Muscle of arm (tissue), 14 donors: ENCODE measurements at places on chromosomes 2 and 18.
A peak's percentile ranks its signal among the peaks of the same experiment; 100 is the strongest.

GRCh38 chr2:34831096-34831495 is 1232.0 kb upstream of the FAM98A start:
- DNase-seq = no peak

DNA sequence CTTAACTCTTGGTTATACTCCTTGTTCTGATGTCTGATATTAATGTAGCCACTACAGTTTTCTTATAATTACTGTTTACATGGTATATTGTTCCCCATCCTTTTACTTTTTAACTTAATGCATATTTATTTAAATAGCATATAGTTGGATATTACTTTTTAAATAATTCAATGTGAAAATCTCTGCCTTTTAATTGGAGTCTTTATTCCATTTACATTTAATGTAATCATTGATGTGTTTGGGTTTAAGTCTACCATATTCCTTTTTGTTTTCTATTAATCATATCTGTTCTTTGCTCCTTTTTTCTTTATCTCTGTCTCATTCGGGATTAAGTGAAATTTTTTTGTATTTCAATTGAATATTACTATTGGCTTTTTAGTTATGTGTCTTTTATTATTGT is 109.1 kb downstream of the MTX2 start:
- DNase-seq = no peak

DNA sequence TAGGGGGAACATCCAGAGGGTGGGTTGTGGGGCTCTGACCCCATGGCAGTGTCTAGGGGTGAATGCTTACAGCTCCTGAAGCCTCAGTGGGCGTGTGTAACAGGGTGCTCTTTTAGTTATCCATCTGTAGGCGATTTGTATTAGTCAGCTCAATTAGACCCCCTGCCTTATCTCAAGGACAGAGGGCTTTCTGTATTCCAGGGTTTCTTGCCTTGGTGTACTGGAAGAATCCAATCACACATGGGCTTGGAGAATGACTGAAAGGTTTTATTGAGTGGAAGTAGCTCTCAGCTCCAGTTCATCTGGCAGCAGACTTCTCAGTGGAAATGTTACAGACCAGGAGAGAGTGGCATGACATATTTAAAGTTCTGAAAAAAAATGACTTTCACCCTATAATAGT is 334.0 kb upstream of the GCFC2 start:
- no peak for DNase-seq

DNA sequence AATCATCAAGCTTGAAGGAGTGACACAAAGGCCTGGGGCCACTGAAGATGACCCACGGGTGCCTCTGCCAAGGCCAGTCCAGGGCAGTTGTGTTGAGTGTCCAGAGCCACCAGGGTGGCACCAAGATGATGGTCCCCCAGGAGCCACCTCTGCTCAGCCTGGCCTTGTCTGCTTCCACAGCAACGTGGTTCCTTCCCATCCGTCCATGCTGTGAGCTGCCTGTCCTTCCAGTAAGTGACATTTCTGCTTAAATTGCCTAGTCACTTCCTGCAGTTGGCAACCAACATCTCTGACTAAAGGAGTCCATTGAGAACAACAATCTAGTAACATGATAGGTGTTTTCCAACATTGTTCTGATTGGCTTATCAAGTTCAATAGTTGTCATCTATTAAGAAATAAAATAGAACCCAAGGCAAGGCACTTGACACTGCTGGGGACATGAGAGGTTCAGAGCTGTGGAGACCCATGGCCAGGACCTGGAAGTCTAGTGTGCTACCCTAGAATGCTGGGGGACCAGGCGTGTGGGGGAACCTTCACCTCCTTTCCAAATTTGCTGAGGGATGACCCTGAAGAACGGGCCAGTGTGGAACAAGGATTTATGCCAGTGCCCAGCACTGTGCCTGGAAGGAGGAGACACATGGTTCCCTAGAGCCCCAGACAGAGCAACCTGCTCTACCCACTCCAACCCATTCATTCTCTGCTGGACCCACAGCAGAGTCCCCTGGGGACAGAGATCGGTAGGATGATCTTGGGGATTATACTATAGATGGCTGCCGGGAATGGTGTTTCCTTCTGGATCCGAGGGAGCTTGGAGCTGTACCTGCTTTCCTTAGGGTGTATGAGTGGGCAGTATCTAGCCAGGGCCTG is 98.9 kb upstream of the EPC2 start:
- DNase-seq = no peak

DNA sequence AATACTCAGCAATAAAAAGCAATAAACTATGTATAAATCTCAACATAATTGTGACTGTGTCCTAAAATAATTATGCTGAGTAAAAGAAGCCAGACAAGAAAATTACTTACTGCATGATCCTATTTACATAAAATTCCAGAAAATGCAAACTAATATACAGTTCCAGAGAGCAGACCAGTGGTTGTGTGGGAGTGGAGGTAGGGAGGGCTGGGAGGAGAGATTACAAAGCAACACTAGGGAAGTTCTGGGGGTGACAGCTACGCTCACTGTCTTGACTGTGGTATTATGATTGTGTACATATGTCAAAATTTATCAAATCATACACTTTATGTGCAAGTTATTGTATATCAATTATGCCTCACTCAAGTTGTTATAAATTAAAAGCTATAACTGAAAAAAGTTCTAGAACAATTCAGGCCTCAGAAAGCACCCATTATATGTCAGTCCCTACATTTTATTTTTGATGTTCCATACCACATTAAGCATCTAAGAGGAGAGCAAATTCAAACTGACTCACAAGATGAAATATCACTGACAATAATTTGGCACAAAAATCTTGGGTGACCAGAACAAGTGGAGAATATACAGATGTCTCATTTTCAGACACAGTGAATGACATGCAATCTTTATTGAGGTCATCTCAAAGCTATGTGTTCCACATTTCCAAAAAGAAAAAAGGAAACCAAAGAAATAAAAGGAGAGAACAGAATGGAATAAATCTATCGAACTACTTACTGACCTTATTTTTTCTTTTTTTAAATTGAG is 85.1 kb downstream of the ANTXR1 start:
- no peak for DNase-seq

GRCh38 chr18:9392726-9393125 is 58.2 kb downstream of the TWSG1 start:
- no peak for DNase-seq

DNA sequence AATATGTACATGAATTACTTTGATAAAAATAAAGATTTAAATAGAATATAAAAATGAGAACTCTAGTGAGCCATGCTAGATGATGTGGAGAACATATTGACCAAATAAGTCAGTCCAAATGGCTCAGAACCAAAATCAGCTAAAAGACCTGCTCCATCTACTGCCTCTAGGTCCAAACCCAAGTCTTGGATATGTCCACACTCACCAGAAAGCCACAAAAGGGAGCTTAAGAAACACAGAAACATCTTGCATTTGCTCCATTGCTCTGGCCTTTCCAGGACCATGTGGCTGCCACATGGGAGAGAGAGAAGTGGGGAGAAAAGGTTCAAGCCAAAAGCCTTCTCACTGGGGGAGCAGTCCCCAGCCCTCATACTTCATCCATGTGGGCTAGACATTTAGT is 272.5 kb downstream of the DYSF start:
- DNase-seq = no peak

GRCh38 chr2:118190474-118190873 is 102.2 kb downstream of the INSIG2 start:
- no peak for DNase-seq

DNA sequence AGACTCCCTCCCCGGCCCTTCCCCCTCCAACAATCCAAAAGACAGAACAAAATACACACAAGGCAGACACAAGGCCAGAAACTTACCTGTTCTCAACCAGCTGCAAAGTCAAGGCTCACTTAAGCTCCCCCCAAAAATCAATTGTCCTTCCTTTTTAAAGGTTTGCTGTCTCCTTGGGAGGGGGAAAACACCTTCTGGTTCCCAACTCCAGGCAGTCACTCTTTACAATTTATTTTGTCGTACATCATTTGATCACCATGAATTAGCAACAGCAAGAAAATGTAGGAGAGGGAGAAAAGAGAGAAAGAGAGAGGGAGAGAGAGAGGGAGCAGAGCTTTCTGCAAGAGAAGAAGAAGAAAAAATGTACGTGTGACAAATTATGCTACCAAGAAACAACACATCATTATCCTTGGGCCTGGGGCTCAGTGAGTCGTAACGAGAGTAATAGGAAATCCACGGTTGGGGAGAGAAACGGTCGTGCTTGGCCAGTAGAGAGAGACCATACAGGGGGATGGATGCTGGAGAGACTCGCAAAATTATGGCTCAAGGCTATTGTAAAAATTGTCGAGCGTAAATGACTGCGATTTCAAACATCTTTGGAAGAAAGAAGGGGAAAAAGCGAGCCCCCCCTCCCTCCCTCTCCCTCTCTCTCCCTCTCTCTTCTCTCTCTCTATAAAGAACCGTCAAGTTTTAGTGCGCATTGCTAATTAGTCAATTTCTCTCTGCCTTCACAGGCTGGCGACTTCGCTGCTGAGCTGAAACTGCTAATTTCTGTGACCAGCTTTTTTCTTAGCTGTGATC is at the start of gene KLHL14:
TSS of gene KLHL14 (minus strand) at position 443 of the 801 bp plus-strand sequence. CDS start 2,432 bp downstream, outside the sequence.
- no peak for DNase-seq

GRCh38 chr2:60453301-60453700 is 100.2 kb downstream of the BCL11A start:
- DNase-seq = no peak

- DNase-seq = no peak
These were observed 383.2 kb downstream of the SOCS6 start for GRCh38 chr18:70671889-70672565.

- DNase-seq = no peak
These were observed 8.9 kb downstream of the RNF149 start for GRCh38 chr2:101299604-101300003.

GRCh38 chr2:182522405-182522896 is 95.6 kb upstream of the PDE1A start:
- DNase-seq = peak; percentile 10

GRCh38 chr2:232523682-232524597 is 2.0 kb upstream of the CHRND start:
- DNase-seq = no peak

DNA sequence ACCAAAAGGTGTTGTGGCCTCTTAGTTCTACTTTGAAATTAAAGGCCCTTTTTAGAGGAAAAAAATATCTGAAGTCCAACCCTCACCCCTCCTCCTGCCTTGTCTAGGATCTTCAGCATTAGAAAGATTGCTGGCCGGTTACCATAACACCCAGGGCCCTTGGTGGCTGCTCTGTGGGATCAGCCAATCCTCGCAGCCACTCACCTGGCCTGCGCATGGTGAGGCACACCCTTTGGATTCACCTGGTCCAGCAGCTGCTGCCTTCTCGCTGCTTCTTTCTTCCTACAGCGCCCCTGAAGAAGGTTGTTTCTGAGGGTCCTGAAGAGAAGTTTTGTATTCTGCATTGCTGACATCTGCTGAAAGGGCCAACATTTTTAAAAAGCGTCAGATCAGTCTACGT is 25.2 kb downstream of the DYTN start:
- no peak for DNase-seq

DNA sequence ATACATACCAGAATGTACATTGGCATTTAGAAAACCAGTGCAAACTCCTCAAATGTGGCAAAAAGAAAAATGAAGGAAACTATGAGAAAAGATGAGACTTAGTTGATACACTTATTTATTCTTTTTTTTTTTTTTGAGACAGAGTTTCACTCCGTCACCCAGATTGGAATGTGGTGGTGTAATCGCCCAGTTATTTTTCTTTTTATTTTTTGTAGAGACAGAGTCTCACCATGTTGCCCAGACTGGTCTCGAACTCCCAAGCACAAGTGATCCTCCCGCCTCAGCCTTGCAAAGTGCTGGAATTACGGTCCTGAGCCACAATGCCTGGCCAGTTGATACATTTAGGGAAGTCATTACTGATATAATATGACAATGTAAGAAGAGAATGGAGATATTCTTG is 274.2 kb upstream of the LRATD1 start:
- no peak for DNase-seq

GRCh38 chr2:171670655-171671054 is 16.6 kb upstream of the DYNC1I2 start:
- peak; percentile 4 for DNase-seq

- no peak for DNase-seq
These were observed 392.9 kb downstream of the ZNF521 start for GRCh38 chr18:24959051-24959476.

DNA sequence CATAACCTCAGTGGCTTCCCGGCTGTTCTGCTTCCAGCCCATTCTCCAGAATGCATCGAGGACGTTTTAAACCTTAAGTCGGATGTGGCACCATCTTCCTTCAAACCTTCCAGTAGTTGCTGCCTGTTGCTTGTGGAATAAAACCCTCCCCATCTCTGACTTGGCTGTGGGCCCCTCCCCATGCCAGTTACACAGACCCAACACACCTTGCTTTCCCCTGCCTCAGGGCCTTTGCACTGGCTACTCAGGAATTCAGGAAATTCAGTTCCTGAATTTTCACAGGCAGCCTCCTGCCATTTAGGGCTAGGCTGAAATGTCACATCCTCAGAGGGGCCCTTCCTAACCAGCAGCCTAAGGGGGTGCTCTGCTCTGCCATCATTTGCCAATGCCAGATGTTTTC is 5.0 kb upstream of the ADRA2B start:
- DNase-seq = no peak

GRCh38 chr2:39606585-39606984 is 59.1 kb upstream of the TMEM178A start:
- DNase-seq = no peak

- no peak for DNase-seq
These were observed 4.1 kb downstream of the TMEM237 start for GRCh38 chr2:201639205-201639604.

GRCh38 chr2:145653553-145653952 is 1133.6 kb upstream of the ZEB2 start:
- no peak for DNase-seq

- DNase-seq = no peak
These were observed 14.8 kb upstream of the GPR55 start for GRCh38 chr2:230939691-230940470.

DNA sequence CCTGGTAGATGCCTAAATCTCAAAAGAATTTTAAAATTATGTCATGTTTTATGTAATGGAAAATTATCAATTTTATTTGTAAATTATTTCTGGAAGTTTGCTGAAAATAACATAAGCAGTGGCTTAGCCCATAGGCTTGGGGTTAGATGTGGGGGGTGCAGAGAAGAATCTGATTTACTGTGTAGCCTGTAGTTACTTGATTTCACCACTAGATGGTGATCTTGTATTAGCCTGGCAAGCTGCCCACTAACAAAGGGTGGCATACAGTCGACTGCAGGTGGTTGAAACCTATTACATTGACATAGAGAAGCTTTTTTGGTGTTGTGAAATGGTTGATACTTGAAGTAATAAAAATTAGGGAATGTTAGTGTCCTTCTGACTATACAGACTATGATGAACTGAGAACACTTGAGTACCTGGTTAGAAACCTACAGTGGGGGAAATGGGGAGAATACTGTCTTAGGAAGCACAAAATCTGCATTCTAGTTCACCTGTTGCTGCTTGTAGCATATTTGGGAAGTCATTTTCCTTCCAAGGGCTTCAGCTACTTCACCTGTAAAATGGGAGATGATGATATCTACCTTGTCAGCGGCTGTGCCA is 191.0 kb upstream of the LHCGR start:
- DNase-seq = peak; percentile 48

- DNase-seq = no peak
These were observed 249.9 kb downstream of the SH3BP4 start for GRCh38 chr2:235201756-235202155.
